CD4-positive, CD25-positive, alpha-beta regulatory T cell (primary cell): ENCODE measurements at places on chromosomes 2 and 18. TPM values are rescaled to one million over a fixed set of nuclear protein-coding genes. Genes with fewer than 3 reads are reported as not detected.

GRCh38 chr18:12975488-12975887 lies 15.7 kb upstream of the CEP192 start:
- no peaks in the 10 kb centered on the region for H3K4me1 ChIP-seq
- no peak overlapping the region for H3K4me3 ChIP-seq
- H3K27ac ChIP-seq: no peak overlapping the region
- no peaks in the 10 kb centered on the region for H3K27me3 ChIP-seq
- no peak for DNase-seq

DSG4 gene
- total RNA-seq: not detected

GRCh38 chr2:180910831-180911665 lies 69.4 kb upstream of the UBE2E3 start:
- no peak overlapping the region for H3K4me3 ChIP-seq
- no peak overlapping the region for H3K27ac ChIP-seq
- no peak for DNase-seq
- no peaks in the 10 kb centered on the region for H3K4me1 ChIP-seq
- H3K27me3 ChIP-seq: no peaks in the 10 kb centered on the region

MEP1B gene
- total RNA-seq: 0.42 TPM

CNDP1 gene
- 0.15 TPM for total RNA-seq

- no peaks in the 10 kb centered on the region for H3K36me3 ChIP-seq
- H3K4me1 ChIP-seq: no peaks in the 10 kb centered on the region
- no peak for DNase-seq
- no peaks in the 10 kb centered on the region for H3K27me3 ChIP-seq
Observed at GRCh38 chr2:158926478-158926948, 41.9 kb upstream of the TANC1 start.

DNA sequence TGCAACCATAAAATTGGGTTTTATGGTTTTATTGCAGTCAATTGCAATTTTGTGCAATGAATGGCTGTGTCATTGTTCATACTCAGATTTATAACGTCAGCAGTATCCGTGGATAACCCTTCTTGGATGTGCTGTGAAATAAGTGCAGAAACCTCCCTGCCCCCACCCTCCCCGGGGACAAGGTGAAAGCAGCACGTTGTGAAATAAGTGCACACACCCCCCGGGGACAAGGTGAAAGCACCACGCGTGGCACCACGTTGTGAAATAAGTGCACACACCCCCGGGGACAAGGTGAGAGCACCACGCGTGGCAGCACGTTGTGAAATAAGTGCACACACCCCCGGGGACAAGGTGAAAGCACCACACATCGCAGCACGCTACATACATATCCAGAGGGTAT lies 93.6 kb upstream of the NFATC1 start:
- DNase-seq: no peak
- H3K4me1 ChIP-seq: no peaks in the 10 kb centered on the region
- no peak overlapping the region for H3K27ac ChIP-seq
- no peak overlapping the region for H3K4me3 ChIP-seq

- no peaks in the 10 kb centered on the region for H3K36me3 ChIP-seq
- H3K27me3 ChIP-seq: no peaks in the 10 kb centered on the region
- DNase-seq: no peak
- H3K4me3 ChIP-seq: no peak overlapping the region
- H3K27ac ChIP-seq: no peak overlapping the region
Observed at GRCh38 chr2:209383212-209383611, 40.6 kb upstream of the MAP2 start.

GRCh38 chr2:16291226-16291625 lies 350.9 kb downstream of the MYCN start:
- H3K4me3 ChIP-seq: no peak overlapping the region
- H3K4me1 ChIP-seq: no peaks in the 10 kb centered on the region
- H3K36me3 ChIP-seq: no peaks in the 10 kb centered on the region

MPV17 gene
- 56.7 TPM for total RNA-seq

DNA sequence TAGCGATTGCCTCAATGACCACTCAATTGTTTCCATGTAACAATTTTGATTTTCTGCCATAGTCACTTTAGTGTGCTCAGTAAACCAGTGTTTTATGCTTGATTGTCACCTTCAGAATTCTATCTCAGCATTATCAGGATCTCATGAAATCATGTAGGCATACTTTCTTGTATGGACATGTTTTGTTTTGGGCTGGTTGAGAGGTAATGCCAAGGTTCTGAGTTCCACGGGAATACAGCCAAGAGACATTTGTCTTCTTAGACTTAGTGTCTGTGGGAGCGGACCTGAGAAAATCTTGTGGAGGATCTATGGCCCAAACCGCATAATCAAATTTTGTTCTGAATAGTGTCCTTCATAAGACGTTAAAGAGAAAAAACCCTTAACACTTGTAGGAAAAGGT lies 10.2 kb downstream of the MSTN start:
- no peaks in the 10 kb centered on the region for H3K4me1 ChIP-seq
- no peaks in the 10 kb centered on the region for H3K36me3 ChIP-seq
- DNase-seq: no peak
- H3K4me3 ChIP-seq: no peak overlapping the region
- no peak overlapping the region for H3K27ac ChIP-seq

DNA sequence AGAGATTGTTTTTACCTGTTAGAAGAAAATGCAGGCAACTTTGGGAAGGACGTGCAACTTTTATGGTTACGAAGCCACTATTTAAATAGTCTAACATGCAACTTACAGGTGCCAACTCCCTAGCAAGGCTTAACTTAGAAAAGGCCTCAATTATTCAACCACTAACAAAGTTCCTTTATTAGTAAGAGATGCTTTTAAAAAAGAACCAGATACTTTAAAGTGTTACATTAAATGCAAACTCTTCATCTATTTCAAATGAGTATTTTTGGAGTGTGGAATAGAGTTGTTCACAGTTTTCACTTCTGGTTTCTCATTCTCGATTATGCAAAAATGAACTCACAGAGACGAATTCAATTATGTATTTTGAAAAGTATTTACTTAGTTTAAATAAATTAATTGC lies 51.7 kb downstream of the PELI1 start:
- peaks cover 59% of the 10 kb centered on the region for H3K36me3 ChIP-seq
- no peaks in the 10 kb centered on the region for H3K27me3 ChIP-seq
- H3K27ac ChIP-seq: no peak overlapping the region
- no peak for DNase-seq
- no peak overlapping the region for H3K4me3 ChIP-seq

GULP1 gene
- not detected for total RNA-seq

- no peaks in the 10 kb centered on the region for H3K4me1 ChIP-seq
- no peaks in the 10 kb centered on the region for H3K36me3 ChIP-seq
- DNase-seq: no peak
- peaks cover 21% of the 10 kb centered on the region for H3K27me3 ChIP-seq
Observed at GRCh38 chr2:143026411-143027054, 102.7 kb upstream of the ARHGAP15 start.

- no peak overlapping the region for H3K27ac ChIP-seq
- H3K27me3 ChIP-seq: no peaks in the 10 kb centered on the region
- DNase-seq: no peak
- H3K4me1 ChIP-seq: no peaks in the 10 kb centered on the region
- no peaks in the 10 kb centered on the region for H3K36me3 ChIP-seq
Observed at GRCh38 chr2:138910427-138910826, 130.2 kb upstream of the NXPH2 start.

DNA sequence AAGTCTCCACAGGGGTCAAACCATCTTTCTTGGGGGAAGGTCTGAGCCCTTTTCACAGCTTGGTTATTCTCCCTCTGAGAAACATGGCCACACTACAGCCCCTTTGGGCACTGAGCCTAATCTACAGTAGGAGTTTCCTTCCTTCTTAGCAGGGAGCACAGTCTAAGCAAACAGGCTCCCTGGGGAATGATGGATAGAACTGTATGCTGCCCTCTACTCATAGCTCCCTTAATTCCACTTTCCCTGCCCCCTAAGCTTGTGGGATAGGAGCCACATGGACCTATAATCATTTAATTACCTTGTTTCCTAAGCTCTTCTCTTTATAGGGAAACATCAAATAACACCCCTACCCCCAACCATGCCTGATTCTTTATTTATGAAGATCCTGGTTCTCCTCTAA lies 442.1 kb upstream of the MEX3C start:
- no peak overlapping the region for H3K27ac ChIP-seq
- H3K36me3 ChIP-seq: no peaks in the 10 kb centered on the region
- no peak overlapping the region for H3K4me3 ChIP-seq
- H3K27me3 ChIP-seq: no peaks in the 10 kb centered on the region

ST8SIA5 gene
- total RNA-seq: not detected

GRCh38 chr18:48541747-48542400 lies 3.0 kb downstream of the CTIF start:
- peaks cover 13% of the 10 kb centered on the region for H3K27me3 ChIP-seq
- DNase-seq: no peak
- H3K36me3 ChIP-seq: no peaks in the 10 kb centered on the region

ADI1 gene
- total RNA-seq: 21.2 TPM

GRCh38 chr2:162327134-162327769 lies 8.8 kb upstream of the IFIH1 start:
- no peak overlapping the region for H3K4me3 ChIP-seq
- no peaks in the 10 kb centered on the region for H3K27me3 ChIP-seq
- no peak overlapping the region for H3K27ac ChIP-seq
- no peaks in the 10 kb centered on the region for H3K36me3 ChIP-seq
- H3K4me1 ChIP-seq: no peaks in the 10 kb centered on the region

DNA sequence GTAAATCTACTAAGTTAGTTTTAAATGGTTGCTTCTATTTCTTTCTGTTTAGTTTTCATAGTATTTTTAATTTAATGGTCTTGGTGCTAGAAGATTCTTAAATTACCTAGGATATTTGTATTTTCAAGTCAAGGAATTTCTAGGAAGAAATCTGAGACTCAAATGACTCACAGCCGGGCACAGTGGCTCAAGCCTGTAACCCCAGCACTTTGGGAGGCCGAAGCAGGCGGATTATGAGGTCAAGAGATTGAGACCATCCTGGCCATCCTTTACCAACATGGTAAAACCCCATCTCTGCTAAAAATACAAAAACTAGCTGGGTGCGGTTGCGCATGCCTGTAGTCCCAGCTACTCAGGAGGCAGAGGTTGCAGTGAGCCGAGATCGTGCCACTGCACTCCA lies 95.5 kb downstream of the C2orf74 start:
- H3K4me3 ChIP-seq: no peak overlapping the region
- H3K36me3 ChIP-seq: peaks cover 60% of the 10 kb centered on the region
- no peaks in the 10 kb centered on the region for H3K27me3 ChIP-seq
- no peaks in the 10 kb centered on the region for H3K4me1 ChIP-seq
- no peak overlapping the region for H3K27ac ChIP-seq
